ENCODE measurements at places on chromosomes 4 and X.

DNA sequence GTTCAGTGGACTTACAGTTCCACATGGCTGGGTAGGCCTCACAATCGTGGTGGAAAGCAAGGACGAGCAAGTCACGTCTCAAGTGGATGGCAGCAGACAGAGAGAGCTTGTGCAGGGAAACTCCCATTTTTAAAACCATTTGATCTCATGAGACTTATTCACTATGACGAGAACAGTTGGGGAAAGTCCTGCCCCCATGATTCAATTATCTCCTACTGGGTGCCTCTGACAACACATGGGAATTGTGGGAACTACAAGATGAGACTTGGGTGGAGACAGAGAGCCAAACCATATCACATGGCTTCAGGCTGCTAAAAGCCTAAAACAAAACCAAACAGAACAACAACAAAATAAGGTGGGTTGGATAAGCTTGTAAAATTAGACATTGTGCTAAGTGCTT is 194.4 kb upstream of the CPEB2 start:
- no peak for DNase-seq

- DNase-seq: peak; percentile 34
These were observed 50.8 kb upstream of the TRIM2 start for GRCh38 chr4:153153339-153153871.

DNA sequence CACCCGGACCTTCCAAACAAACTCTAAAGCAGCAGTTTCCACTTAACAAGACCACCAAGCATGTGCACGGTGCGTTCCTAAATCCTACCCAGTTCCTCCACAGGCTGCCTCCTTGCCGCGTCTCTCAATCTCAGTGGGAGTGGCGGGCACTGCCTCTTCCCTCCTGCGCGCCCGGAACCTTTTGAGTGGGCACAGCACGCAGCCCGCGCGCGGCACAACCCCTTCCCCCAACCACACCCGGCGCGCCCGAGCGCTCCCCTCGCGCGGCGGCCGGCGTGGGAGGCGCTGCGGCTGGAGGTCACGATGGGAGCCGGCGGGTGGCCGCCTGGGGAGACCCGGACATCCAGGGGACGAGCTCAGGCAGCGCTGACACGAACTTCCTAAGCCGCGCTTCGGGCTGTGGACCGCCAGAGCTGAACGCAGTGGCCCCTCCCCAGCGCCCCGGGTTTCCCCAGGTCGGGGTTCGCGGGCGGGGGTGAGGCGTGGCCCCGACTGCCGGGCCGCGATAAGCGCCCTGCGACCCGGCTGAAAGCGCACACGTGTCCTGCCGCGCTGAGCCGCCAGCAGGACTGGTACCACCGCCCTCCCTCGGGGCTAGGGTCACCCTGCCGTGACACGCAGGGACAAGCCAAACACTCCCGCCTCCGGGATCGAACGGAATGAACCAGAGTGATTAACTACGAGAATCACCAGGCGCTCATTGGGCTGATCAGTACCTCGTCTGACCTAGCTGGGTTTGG is at the start of gene ABCG2:
ABCG2 (minus strand) TSS at position 151 of the 740 bp plus-strand sequence. CDS start 18,644 bp downstream, outside the sequence.
- peak; percentile 38 for DNase-seq

GRCh38 chr4:121041307-121042090 is 30.8 kb downstream of the NDNF start:
- no peak for DNase-seq

- DNase-seq: no peak
These were observed 146.0 kb downstream of the PJA1 start for GRCh38 chrX:69019073-69019890.
